NCI-H2107 (cell line): ENCODE measurements at places on chromosomes 4 and X.

DNA sequence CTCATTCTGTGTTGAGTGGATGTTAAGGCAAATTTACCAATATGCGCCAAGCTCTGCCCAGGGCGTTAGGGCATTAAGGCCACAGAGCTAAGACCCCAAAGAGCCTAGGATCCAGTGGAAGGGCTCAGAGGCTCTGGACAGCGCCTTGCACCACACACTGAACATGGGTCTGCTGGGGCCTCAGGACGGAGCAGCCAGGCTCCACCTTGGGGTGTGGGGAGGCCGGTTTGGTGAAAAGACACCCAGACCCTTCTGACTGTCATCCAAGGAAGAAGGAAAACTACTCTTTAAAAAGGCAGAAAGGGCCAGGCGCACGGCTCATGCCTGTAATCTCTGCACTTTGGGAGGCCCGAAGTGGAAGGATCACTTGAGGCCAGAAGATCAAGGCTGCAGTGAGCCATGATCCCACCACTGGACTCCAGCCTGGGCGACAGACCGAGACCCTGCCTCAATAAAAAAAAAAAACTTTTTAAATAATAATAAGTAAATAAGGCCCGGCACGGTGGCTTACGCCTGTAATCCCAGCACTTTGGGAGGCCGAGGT is 1.3 kb upstream of the MRFAP1 start:
- no peak for DNase-seq

DNA sequence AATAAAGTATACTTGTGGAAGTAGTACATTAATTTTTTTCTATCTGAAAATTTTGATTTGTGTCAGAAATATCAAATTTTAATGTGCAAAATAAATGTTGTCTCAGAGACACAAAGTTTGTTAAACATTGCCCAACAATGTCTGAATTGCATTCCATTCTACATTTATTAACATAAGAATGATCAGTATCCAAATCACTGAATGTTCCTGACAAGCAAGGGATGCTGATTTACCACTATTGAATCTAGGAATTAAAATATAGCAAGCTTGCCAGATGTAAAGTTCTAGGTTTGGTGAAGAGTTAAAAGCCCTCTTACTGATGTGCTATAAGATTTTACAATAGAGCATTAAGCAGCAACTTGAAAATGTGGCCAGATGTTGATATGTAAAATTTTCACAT is 489.2 kb upstream of the CTSO start:
- DNase-seq: no peak

DNA sequence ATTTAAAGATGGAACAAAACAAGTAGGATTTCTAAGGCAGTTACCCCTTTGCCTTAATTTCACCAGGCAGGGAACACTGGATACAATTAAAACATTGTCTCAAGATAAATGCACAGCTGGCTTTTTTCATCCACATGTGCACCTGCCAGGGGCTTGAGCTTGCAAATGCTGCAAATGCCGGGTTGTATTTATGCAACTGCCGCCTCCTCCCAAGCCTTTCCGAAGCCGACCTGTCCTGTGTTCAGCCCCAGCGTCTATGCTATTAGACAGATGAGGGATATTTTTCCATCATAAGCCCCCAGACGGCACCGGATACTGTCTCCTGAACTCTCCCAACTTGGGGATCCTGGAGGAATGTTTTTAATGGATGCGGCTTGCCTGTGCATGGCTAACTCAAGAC is 251.6 kb downstream of the CRLF2 start:
- no peak for DNase-seq

- DNase-seq: no peak
Measured at GRCh38 chr4:101415962-101416361, 68.6 kb upstream of the PPP3CA start.

GRCh38 chrX:27674491-27674890 is 84.3 kb downstream of the DCAF8L2 start:
- no peak for DNase-seq

GRCh38 chr4:24885342-24885741 is 27.5 kb downstream of the CCDC149 start:
- no peak for DNase-seq

GRCh38 chr4:147463065-147463464 is 17.8 kb upstream of the EDNRA start:
- DNase-seq: no peak

DNA sequence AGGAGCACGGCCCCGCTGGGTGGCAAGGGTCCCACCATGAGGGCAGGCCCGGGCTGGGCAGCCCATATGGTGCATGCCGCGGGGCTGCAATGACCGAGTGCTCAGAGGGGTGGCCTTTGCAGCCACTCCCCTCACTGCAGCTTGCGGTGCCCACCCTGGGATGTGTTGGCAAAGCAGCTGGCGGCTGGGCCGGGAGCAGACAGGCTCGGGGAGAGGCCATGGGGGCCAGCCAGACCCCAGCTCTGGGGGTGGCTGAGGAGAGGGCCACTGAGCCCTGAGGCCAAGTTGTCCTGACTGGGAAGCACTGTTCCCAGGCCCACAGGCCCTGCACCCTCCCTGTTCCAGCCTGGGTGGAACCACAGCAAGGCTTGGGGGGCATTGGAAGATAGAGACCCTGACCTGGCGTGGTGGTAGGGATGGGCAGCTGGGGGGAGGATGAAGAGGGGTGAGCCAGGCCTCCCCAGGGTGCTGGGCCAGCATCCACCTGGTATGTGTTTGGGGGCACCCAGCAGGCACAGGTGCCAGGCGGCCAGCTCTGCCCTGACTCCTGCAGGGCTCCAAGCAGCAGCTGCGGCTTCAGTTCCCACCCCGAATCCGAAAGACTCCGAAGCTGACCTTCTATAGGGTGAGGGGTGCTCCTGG is 18.4 kb upstream of the RNF4 start:
- DNase-seq: no peak

DNA sequence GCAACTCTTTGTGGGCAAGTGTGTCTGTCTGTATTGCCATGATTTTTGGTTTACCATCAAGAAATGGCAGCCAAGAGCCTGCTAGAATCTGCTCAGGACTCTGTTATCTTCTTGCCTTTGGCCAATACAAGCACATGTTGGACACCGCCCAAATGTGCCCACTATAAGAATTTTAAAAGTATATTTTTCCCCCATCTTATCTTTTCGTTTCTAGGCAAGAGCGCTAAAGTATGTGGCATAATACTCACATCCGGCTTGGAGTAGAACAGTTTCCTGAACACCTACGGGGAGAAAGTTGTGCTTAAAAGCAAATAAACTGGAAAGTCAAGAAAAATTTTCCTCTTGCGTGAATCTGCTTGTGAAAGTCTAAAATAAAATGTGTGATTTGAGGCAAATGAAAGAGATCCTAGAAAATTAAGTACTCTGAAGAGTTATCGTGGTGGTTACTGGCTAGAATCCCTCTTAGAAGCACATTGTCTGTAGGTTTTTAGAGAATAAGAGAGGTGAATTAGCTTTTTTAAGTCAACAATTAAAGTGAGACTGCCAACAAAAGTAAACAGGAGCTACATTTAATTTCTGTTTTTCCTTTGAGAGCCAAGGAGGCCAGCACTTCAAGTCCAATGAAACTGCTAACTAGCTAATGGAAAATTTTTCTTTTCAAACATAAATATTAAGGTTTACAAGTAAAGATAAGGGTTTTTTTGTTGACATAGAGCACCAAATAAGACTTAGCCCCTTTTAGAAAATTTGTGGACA is 220.2 kb downstream of the SOWAHB start:
- no peak for DNase-seq

DNA sequence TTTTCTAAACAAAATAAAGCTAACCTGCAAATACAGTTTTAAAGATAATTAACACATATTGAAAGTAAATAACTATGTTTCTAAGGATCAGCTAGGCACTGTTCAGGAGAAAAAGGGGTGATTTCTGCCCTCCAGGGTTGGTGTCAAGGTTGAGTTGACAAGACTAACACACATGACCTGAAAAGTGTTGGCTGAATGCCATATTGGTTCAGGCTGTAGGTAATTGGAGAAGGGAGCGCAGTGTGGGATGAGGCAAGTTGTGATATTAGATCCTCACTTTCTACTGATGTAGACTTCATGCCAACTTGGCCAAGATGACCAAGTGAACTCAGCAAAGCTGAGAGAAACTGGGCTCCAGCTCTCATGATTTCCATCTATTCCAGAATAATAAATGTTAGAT is 42.2 kb downstream of the PPM1K start:
- no peak for DNase-seq

- no peak for DNase-seq
Measured at GRCh38 chrX:12441381-12442128, 303.3 kb downstream of the FRMPD4 start.

GRCh38 chr4:62191451-62192240 is 991.5 kb downstream of the ADGRL3 start:
- DNase-seq: no peak

DNA sequence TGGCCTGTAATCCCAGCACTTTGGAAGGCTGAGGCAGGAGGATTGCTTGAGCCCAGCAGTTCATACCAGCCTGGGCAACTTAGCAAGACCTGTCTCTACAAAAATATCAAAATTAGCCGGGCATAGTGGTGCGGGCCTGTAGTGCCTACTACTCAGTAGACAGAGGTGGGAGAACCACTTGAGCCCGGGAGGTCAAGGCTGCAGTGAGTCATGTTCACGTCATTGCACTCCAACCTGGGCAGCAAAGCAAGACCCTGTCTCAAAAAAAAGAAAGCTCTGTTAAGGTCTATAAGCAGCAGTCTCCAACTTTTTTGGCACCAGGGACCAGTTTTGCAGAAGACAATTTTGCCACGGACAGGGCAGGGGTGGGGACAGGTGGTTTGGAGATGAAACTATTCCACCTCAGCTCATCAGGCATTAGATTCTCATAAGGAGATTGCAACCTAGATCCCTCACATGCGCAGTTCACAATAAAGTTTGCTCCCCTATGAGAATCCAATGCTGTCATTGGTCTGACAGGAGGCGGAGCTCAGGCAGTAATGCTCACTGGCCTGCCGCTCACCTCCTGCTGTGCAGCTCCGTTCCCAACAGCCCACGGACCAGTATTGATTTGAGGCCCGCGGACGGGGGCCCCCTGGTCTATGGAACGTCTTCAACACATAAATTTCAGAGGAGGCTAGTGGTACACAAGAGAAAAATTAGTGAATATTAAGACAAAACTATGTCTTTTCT is 67.9 kb downstream of the KLHL8 start:
- DNase-seq: no peak

GRCh38 chr4:86091201-86091600 is 268.7 kb downstream of the MAPK10 start:
- no peak for DNase-seq

GRCh38 chr4:168257768-168258167 is 60.8 kb downstream of the DDX60 start:
- no peak for DNase-seq

- no peak for DNase-seq
Measured at GRCh38 chrX:102514536-102514935, 2.0 kb downstream of the TMSB15A start.

DNA sequence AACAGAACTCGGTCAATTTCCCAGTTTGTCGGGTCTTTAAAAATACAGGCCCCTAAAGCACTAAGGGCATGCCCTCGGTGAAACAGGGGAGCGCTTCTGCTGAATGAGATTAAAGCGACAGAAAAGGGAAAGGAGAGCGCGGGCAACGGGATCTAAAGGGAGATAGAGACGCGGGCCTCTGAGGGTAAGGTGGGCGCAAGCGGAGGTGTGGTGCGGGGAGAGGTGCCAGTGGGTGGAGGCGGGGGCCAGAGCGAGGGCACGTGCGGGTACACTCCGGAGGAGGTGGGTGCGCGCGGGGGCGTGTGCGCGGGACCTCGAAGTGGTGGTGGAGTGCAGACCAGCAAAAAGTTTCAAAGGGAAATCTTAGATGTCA is 787 bp upstream of the TET2 start:
- no peak for DNase-seq

- no peak for DNase-seq
Measured at GRCh38 chr4:155077452-155078229, 130.8 kb upstream of the NPY2R start.

DNA sequence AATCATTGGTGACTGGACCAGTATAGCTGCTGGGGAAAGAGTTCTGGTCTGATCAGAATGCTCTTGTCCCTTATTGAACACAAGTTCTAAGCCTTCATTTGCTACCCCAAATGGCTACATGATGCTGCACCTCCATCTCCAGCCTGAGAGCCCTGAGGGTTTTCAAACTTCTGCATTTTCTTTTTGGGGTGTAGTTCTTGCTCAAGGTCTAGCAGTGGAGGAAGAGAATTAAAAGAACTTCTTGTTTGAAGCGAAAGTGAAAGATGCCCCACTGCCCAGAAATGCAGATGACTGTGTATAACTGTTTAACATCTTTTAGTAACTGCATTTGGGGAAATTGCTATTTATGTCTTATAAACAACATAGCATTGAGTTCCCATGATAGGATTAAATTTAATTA is 38.5 kb downstream of the LAMTOR3 start:
- DNase-seq: no peak

DNA sequence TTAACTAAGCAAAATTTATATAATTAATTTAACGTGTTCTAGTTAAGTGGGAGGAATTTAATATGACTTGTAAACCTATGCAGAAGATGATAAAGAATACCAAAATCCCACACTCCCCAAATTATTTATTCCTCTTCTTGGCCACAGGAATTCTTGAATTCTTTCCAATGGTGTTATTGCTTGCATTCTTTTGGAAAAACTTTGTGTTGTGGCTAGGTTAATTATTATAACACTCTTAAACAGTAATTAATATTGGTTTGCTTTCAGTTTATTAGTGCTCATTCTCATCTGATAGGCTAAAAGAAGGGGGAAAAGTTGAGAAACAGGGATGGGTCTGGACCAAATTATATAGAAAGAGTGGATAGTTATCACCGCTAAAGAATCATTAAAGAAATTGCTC is 141.5 kb upstream of the PABPC4L start:
- DNase-seq: no peak

GRCh38 chr4:174394915-174395314 is 111.2 kb downstream of the CEP44 start:
- no peak for DNase-seq

DNA sequence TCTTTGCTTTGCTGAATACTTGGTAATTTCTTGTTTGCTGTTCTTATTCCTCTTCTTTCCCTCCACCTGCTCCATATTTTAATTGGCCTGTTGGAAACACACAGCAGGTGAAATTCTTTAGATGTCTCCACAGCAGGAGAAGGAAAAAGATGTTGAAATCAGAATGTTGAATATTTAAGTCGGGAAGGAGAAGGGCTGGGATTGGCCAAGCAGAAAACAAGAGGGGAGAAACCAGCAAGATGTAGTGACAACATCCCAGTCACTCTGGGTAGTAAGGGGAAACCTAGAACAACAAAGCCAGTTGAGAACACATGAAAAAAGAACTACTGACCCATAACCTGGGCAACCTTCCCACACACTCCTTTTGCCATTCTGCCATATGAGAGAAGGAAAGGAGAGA is 37.3 kb upstream of the STAG2 start:
- no peak for DNase-seq

GRCh38 chr4:2334826-2335728 is 73.2 kb upstream of the MXD4 start:
- no peak for DNase-seq

GRCh38 chrX:156008915-156009314 is 11.4 kb downstream of the IL9R start:
- no peak for DNase-seq

- no peak for DNase-seq
Measured at GRCh38 chr4:40461062-40461461, 125.9 kb downstream of the CHRNA9 start.
